Testis (tissue), 5 donors: ENCODE measurements at places on chromosomes 2 and 18. TPM values are rescaled to one million over a fixed set of nuclear protein-coding genes. Genes with fewer than 3 reads are reported as not detected.

GRCh38 chr2:35864141-35864540, 491.4 kb upstream of the CRIM1 start:
- DNase-seq: no peak

DNA sequence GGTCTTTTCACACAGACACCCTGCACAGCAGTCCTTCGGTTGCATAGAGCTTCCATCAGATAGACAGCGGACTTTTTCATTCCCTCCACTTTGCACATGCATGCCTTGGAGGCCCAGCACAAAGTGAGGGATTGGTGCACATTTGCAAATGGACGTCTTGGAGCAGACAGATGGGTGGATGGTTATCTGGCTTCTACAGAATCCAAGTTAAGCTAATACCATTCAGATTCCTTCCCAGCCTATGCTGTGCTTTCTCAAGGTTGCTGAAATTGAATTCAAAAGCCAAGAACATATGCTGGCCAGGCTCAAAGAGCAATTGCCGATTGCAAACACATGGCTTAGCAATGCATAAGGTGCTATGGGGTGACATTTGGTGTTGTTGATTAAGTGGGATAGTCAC, 186.4 kb downstream of the VAPA start:
- no peak for DNase-seq

DNA sequence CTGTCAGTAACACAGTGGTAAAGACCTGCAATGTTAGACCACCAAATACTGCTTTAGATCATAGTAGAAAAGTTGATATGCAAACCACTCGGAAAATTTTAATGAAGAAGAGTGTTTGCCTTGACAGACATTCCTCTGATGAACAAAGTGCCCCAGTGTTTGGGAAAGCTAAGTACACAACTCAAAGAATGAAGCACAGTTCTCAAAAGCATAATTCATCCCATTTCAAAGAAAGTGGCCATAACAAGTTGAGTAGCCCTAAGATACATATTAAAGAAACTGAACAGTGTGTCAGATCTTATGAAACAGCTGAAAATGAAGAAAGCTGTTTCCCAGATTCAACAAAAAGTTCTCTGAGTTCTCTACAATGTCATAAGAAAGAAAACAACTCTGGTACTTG, 27.5 kb downstream of the GEN1 start:
- no peak for DNase-seq

DNA sequence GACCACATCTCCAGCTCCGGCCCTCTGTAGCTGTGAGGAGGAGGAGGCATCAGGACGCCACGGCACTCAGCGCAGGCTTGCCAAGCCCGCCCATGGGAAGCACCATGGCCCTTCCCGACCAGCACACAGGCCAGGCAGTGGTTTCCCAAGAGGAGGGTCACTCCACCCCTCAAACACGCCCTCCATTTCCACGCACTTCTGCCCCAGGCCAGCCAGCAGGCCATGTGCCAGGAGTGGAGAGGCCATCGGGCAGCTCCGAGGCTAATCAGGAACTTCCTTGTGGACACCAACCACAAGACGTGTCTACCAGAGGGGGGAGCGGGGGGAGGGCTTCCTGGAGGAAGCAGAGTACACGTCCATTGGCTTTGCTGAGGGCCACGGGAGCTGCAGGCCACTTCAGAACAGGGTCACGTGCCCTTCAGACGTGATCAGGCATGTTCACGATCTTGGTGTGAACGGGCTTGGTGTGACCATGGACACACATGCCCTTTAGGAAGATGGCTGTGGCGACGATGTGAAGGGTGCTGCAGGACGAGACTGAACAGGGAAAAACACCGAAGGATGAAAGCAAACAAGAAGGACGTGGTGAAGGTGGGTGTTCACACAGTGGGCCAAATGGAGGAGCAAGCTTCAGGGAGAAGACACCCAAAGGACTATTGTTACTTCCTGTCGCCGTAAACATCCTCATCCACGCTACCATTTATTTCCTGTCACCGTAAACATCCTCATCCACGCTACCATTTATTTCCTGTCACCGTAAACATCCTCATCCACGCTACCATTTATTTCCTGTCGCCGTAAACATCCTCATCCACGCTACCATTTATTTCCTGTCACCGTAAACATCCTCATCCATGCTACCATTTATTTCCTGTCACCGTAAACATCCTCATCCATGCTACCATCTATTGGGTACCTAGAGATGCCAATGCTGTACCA, 6.5 kb upstream of the MTERF4 start:
- DNase-seq: peak; percentile 11

GRCh38 chr2:130763405-130763804, 8.1 kb downstream of the AMER3 start:
- no peak for DNase-seq

DNA sequence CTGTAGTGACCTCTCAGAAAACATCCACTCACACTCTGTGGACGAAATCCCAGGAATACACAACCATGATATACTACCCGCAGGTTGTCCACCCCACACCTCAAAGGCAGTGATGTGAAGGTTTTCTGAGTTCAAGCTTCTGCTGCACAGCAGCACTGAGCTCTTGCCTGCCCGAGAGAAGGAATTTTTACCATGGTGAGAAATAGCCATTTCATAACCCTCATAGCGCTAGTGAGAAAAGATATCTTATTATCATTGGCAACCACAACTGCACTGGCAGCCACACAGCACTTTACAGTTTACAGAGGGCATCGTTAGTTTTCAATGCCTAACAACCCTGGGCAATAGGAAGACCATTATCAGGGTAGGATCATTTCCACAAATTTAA, 36.9 kb downstream of the NAPG start:
- no peak for DNase-seq

DNA sequence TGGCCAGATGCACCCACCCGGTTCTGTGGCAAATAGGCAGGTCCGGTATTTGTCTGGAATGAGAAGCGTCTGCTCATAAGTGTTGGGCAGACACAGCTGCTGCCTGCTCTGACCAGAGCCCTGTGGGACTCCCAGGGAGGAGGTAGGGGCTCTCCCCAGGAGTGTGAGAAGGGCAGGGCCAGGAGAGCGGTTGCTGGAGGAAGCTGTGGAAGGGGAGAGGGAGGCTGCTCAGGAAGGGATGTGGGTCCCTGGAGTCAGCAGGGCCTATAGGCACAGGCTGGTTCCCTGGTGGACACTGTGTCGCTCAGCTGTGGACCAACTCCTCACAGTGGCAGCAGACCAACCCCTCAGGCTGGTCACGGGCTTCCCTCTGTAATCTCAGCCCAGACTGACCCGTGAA, 109.2 kb downstream of the DYSF start:
- DNase-seq: no peak

DNA sequence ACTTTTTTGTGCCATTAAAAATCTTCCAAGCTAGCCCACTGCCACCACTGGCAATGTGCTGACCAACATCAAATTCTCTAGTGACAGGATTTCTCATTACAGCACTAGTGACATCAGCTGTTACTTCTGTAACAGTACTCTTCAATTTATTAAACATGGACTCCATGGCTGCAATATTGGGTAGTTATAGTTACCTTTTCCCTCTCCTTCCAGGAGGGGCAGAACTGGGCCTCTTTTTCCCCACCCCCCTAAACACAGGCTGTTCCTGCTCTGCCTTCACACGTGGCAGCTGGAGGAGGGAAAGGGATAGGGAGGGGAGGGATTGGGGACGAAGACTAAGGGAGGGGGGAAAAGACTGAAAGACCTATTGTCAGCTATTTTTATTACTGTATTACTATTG, 38.1 kb downstream of the TRAK2 start:
- DNase-seq: no peak

GRCh38 chr18:59877361-59877760, 22.4 kb upstream of the PMAIP1 start:
- no peak for DNase-seq

- no peak for DNase-seq
Measured at GRCh38 chr2:85179541-85179940, 46.3 kb downstream of the TCF7L1 start.

DNA sequence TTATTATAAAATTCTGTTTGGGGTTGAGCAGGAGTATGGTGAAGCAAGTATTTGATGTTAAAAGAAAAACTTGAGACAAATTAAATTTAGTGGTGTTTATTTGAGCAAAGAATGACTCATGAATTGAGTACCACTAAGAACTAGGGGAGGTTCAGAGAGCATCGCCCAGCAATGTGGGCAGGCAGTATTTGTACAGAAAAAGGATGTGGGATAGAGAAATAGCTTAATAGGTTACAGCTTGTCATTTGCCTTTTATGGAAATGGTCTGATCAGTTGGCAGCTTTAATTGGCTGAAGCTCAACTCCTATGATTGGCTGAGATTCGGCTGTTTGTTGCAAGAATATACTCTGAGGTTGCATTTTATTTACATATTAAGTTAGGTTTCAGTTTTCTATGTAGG, 68.2 kb downstream of the LRATD1 start:
- no peak for DNase-seq

GRCh38 chr2:175567435-175568061, 386.0 kb upstream of the ATP5MC3 start:
- DNase-seq: no peak

- DNase-seq: no peak
Measured at GRCh38 chr2:162123806-162124758, 28.0 kb downstream of the GCG start.

DNA sequence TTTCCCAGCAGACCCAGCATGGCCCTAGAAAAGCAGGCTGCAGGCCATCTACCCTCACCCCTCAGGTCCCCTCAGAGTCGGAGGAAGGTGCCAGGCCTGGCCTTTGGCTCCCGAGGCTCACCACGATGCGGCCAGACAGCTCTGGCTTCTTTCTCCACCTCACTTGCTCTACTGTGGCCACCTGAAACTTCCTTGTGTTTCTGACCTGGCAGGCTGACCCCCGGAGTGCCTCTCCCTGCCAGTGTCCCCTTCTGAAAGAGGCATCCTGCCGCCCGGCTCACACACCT, 375.0 kb upstream of the HS6ST1 start:
- no peak for DNase-seq

- no peak for DNase-seq
Measured at GRCh38 chr2:77519164-77519887, 2.9 kb downstream of the LRRTM4 start.

GRCh38 chr2:34547340-34547739, 948.2 kb upstream of the FAM98A start:
- no peak for DNase-seq

DNA sequence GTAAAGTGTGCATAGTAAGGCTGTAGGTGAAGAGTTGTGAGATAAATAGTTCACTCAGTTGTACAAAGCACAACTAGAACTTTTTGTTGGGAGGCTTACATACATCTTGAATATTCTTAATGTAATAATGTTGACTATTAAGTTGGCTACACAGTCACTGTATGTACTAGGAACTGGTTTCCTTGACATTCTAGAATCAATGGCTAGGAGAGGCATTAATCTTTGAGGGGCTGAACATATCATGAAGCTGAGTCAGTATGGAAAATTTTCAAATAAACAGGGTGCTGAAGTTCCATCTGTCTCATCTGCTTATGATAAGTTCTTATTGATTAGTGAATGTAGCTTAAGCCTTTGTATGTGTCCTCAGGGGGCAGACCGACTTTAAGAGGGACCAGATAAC, 23.4 kb downstream of the METTL21A start:
- DNase-seq: no peak

- DNase-seq: no peak
Measured at GRCh38 chr2:66948234-66948633, 448.9 kb upstream of the ETAA1 start.

DNA sequence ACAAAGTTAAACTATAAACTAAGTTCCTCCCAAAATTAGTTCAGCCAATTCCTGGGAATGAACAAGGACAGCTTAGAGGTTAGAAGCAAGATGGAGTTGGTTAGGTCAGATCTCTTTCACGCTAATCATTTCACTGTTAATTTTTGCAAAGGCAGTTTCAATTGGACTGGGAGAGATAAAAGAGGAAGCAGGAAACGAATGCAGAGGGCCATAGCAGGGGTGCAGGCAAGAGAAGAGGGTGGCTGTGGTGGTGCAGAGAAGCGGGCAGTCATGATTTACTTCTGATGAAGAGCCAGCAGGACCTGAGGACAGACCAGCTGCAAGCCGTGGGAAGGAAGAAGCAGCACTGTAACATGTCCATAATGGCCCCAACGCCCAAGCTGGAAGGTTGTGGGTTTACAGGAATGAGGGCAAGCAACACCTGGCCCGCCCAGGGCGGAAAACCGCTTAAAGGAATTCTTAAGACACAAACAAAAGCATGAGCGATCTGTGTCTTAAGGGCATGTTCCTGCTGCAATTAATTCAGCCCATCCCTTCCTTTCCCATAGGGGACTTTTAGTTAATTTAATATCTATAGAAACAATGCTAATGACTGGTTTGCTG, 4.1 kb upstream of the RMP24 start:
- no peak for DNase-seq

Gene REG1A
- polyA plus RNA-seq: 0.74 TPM

Gene ZSWIM2
- polyA plus RNA-seq: 11.2 TPM

Gene PXDN
- polyA plus RNA-seq: 26.7 TPM

Gene TBR1
- polyA plus RNA-seq: 0.92 TPM

Gene MAPK4
- polyA plus RNA-seq: 9.3 TPM

Gene LYG2
- not detected for polyA plus RNA-seq

Gene TIMM21
- 27.8 TPM for polyA plus RNA-seq
